ENCODE measurements at places on chromosomes 12 and 14.

GRCh38 chr12:75489613-75490210, 9.2 kb downstream of the GLIPR1 start:
- no peak for DNase-seq

- peak; percentile 77 for DNase-seq
Observed at GRCh38 chr14:26870096-26870495, 272.3 kb upstream of the NOVA1 start.

DNA sequence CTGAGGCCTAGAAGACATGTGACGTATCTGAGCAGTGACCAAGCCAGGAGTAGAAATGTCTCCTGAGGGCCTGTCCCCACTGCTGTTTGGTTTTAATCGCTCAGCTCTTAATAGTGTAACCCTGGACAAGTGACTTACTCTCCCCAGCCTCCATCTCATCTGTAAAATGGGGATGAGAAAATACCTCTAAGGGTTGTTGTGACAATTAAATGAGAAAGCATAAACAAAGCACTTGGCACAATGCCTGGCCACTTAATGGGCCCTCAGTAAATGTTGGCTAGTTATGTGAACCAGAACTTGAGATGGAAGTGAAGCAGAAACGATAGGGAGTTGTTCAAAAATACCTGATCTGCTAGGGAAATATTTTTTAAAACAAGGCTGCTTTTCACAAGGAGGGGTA, 58.2 kb downstream of the HMGA2 start:
- DNase-seq: no peak

DNA sequence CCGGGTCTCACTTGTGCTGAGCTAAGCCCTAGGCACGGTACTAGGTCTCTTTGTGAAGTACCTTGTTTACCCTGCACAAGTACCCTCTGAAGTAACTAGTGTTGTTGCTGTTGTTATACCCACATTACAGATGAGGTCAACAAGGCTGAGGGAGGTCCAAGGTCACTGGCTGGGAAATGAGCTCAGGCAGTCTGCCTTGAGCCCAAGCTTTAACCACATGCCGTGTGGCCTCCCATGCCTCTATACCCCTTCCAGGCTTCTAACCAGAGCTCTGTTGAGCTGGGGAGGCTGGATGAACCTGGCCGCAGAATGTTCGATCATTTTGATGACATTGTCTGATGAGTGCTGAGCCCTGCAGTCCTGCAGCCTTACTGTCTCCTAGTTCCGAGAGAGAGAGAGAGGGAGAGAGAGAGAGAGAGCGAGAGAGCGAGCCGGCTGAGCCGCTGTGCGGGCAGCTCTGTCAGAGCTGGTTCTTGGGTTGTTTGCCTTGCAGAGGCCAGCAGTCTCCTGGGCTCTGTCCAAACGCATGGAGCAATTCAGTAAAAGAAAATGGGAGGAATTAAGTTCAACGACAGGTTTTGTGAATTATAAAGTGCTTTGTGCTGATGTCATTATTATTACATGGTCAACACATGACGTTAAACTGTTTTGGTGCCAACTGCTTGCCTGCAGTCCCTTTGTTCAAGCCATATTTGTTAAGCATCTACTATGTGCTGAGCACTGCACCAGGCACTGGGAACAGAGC, 13.1 kb downstream of the JDP2 start:
- DNase-seq: no peak

GRCh38 chr12:124823272-124823970, 40.2 kb downstream of the SCARB1 start:
- DNase-seq: no peak

- peak; percentile 42 for DNase-seq
Observed at GRCh38 chr12:131132118-131132892, 178.6 kb downstream of the ADGRD1 start.

DNA sequence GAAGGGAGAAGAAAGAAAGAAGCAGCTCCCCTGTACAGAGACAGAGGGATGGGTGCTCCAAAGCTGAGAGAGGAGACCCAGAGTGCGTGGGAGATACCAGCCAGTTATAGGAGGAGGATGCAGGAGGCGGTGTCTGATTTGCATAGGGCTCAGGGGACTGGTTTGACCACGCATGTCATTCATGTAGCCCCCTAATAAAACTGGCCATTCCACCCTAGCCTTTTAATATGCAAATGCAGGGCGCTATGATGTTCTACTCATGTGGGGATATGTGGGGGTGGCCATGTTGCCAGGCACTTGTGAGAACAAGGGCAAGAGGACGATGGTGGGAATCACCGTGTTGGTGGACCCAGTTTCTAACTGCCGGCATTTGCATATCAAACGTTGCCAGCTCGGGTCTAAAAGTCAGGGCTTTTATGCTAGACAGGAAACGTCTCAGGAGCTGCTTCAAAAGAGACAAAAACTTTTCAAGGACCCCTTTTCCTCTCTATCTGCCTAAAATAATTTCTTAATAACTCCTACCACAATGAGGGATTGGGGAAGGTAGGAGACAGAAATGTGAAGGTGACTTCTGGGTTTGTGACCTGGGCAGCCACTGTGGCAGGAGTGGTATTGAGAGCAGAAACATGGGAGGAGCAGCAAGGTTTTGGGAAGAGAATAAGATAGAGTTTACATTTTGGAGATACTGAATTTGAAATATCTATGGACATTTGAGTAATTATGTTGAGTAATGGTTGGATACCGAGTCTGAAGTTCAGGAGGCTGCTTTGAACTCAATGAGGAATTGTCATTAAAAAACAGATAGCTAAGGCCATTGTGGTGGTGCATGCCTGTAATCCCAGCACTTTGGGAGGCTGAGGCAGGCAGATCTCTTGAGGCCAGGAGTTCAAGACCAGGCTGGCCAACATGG, 2.2 kb upstream of the ATXN3 start:
- no peak for DNase-seq

DNA sequence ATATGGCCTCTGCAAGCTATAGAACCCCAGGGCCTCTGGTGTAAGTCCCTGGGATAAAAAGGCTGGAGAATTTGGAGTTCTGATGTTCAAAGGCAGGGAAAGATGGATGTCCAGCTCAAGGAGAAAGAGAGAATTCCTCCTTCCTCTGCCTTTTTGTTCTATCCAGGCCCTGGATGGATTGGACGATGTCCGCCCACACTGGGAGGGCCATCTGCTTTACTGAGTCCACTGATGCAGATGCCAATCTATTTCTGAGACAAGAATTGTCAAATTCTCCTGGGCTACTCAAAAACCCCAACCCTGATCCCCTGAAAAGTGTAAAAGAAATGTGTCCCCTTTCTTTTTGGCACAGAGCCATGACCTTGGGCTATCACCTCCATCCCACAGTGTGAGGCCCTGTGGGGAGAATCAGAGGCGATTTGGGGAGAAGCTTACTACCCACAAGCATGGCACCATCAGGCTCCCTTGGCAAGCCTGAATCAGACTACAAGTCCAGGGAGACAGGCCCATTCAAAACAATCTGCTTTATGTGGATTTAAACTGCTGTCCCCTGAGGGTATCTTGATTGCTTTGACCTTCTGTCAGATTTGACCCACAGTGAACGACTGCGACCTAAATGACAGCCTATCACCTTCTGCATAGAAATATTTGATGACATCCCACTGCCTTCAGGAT, 334.0 kb downstream of the NUAK1 start:
- DNase-seq: peak; percentile 72

DNA sequence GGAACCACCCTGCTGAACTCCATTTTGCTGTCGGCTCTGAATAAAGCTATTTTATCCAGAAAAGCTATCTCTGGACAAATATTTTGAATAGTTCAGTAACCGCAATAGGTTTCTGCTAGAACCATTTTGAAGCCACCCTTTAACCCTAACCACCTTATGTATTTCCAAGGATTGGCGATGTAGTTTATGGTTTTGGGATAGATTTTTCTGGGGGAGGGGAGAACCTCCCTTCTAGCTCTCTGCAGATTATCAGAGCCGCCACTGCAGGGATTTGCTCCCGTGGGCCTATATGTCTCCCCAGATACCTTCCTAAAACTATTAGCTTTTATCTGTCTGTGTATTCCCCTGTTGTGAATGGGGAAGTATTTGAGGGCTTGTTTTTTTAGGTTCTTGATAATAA, 1.8 kb upstream of the TUBA1B start:
- DNase-seq: peak; percentile 50

DNA sequence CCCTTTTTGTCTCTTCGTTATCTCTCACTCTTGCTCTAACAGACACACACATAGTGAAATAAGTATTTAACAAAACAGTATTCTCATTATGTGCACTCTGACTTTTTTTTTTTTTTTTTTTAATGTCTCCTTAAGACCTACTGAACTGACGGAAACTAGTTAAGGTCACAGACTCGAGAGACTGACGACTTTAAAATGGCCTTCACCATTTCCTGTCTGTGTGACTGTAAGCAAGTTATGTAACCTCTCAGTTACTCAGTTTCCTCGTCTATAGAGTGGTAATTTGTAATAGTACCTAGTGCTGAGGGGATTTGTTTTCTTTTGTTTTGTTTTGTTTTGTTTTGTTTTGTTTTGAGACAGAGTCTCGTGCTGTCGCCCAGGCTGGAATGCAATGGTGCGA, 284.8 kb downstream of the FBXL14 start:
- no peak for DNase-seq

GRCh38 chr12:120677765-120678473, 9.0 kb upstream of the MLEC start:
- DNase-seq: no peak

GRCh38 chr12:130552483-130552996, 163.6 kb downstream of the RIMBP2 start:
- no peak for DNase-seq

DNA sequence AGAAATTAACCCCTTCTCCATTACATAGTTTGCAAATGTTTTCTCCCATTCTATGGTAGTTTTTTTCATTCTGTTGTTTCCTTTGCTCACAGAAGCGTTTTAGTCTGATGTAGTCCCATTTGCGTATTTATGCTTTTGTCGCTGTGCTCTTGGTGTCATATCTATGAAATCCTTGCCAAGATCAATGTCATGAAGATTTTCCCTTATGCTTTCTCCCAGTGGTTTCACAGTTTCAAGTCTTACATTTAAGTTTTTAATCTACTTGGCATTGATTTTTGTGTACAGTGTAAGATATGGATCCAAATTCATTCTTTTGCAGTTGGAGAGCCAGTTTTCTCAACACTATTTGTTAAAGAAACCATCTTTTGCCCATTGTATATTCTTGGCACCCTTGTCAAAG, 357.6 kb downstream of the APAF1 start:
- DNase-seq: no peak

GRCh38 chr12:89862511-89863445, 154.1 kb upstream of the ATP2B1 start:
- no peak for DNase-seq

DNA sequence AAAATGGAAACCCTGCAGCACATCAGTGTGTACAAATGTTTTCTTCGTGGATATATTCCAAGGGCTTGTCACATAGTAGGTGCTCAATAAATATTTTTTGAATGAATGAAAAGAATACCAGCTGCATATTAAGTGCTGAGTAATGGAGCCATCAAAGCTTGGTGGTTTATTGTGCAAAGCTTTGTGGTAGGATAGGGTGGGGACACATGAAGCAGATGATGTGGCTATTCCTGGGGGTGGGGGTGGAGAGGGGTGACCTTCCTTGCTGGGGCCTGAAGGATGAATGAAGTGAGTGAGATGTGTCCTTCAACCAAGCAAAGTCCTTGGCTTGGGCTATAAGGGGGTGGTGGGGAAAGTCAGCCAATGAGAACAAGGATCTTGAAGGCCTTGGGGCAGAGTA, 4.3 kb upstream of the KRT81 start:
- DNase-seq: no peak

- no peak for DNase-seq
Observed at GRCh38 chr12:125222876-125223275, 157.6 kb downstream of the AACS start.

DNA sequence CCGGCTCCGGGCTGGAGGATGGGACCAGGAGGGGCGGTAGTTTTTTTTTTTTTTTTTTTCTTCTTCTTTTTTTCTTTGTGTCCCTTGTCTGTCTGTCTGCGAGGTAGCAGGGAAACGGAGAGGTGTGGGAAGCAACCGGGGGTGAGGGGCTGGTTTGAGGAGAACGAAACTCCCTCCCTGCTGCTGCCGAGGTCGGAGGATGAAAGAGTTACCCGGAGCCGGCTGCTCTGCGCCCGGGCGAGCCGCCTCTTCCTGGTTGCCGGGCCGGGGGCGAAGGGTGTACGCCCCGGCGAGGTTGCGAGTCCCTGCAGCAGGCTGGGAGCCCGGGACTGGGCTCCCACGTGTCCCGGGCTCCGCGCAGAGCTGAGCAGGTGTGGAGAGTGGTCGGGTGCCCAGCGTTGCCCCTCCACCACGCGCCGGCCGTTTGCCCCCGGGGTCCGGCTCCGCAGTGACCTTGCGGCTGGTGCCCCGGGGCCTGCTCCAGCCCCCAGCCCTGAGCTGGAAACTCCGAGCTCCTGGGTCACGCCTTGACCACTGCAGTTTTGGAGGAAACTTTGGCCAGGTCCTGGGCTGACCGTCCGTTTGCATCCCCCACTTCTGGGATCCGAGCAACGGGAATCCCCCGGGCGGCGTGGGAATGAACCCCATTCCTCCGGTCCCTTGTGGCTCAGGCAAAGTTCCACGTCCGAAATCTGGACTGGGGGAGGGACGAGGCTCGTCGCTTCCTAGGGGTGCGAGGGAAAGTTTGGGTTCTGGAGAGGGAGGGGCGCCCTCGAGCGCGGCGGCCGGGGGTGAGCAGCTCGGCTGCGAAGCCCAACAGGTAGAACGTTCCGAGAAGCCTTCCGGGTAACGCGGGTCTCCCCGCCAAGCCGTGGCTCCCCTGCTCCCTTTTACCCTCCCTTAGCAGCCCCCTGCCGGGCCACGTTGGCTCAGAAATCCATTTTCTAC, 1.3 kb downstream of the CHST11 start:
- DNase-seq: no peak

DNA sequence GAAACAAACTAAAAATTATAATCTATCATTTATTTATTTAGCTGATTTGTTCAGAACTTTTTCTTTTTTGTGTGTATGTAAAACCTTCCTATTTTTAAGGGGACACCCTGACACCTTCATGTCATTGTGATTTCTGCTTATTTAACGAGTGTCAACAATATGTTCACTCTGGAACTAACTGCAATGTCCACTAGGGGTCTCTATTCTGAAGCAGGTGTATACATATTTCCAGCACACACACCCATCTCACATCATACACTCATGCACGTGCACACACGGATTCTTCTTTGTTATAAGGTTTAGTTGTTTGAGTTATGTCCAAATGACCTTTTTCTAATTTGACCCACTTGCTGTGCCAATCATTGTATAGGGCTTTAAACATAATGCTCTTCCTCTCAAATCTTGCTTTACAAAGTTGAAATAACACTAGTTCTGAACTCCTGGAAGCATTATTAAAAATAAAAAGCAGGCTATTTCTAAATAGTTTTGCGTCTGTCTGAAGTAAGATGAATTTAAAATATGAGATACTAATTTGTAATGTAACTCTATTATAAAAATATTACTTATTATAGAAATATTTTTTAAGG, 15.5 kb downstream of the E2F7 start:
- peak; percentile 70 for DNase-seq

GRCh38 chr14:33432407-33433023, 493.8 kb downstream of the NPAS3 start:
- DNase-seq: peak; percentile 7

Data from cerebellar cortex (tissue), 1 donor.